ENCODE measurements at places on chromosomes 7 and 10.

DNA sequence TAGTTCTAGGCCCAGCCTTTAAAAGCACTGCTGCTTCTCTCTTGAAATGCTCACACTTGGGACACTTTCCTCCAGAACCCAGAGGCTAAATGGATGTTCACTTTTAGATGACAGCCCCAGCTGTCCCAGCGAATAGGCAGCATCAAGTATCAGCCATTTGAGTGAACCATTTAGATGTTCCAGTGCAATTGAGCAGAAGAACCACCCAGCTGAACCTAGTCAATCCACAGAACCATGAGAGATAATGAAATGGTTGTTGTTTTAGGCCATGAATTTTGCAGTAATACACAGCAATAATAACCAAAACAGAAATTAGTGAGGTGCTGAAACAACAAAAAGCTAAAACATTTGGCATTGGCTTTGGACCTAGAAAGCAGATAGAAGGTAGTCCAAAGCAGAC, 273.9 kb downstream of the ETV1 start:
- no peak for DNase-seq

GRCh38 chr10:11183015-11183414, 165.3 kb downstream of the CELF2 start:
- DNase-seq, result no peak

- no peak for DNase-seq
Measured at GRCh38 chr10:98340261-98340939, 72.4 kb upstream of the LOXL4 start.

DNA sequence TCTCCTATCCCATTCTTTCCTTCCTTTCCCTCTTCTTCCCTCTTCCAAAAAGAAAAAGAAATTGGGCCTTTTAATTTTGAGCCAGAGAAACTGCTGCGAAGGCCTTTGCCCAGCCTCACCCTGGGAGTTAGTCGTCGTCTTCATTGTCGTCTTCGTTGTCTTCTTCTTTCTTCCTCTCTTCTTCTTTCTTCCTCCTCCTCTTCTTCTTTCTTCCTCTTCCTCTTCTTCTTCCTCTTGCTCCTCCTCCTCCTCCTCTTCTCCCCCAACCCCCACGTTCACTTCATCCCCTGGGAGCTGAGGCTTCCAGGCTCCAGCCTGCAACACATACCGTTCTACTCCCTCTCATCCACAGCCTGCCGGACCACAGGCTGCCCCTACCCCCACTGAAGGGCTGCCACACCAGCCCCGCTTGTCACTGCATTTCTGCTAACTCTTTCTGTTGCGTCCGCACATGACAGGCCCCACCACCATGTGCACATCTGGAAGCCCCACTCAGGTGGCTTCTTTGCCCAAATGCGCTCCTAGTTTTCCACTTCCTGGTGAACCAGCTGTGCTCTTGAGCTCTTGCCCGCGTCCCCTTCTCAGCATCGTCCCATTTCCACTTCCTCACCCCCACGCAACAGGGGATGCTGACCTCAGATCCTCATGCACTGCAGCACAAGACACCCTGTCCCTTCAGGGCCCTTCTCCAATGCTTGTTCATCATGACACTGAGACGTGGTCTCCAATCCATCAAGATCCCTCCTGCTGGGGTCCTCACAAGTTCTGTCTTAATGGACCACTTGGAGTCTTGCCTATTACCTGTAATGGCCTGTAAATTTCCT, 94.9 kb upstream of the SH2B2 start:
- DNase-seq, result no peak

GRCh38 chr7:35908331-35909216, 107.7 kb downstream of the SEPTIN7 start:
- no peak for DNase-seq

DNA sequence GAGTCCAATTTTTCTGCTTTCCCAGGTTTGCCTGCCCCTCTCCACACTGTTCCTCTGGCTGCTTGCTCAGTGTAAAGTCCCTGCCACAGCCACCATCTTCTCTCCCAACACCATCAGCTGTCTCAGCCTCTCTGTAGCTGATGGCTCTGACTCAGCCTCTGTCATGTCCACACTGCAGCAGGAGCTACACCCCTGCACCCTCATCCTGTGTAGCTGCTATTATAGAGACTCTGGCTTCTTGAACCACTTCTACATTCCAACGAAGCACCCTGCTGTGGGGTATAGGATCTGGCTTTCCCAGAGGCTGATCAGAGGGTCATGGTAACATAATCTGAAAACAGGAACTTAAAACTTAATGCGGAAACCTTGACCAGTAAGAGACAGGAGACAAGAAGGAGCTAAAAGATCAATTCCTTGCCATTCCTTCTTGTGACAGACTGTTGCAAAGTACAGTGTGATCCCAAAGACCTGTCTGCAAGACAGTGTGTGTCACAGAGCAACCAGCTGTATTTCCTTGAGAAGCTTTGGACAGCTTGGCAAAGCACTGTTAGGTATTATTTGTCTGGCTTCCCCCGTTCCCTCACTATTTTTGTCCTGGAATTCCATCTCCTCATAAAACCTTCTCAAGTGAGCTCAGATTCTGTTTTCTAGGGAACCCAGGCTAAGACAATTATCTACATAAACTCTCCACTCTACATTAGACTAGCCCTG, 42.3 kb downstream of the NRCAM start:
- DNase-seq, result no peak

DNA sequence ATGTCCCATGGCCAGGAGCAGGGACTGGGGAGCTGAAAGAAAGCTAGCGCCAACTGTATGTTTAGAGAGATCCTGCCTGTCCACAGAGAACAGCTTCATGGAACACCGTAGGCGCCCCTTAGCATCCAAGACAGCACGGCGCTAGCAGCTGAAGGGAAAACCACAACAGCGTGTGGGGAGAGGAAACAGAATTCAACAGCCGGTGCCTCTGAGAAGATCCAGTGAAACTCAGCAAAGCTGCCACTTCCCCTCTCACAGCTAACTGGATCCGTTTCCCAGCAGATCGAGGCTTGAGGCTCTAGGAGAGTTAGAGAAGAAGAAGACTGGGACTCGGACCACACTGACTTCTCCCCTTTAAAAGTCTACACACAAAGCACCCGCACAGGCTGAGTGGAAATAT, 145.0 kb downstream of the MAD1L1 start:
- no peak for DNase-seq

GRCh38 chr10:62638062-62638477, 166.4 kb upstream of the ADO start:
- DNase-seq, result peak; percentile 9

DNA sequence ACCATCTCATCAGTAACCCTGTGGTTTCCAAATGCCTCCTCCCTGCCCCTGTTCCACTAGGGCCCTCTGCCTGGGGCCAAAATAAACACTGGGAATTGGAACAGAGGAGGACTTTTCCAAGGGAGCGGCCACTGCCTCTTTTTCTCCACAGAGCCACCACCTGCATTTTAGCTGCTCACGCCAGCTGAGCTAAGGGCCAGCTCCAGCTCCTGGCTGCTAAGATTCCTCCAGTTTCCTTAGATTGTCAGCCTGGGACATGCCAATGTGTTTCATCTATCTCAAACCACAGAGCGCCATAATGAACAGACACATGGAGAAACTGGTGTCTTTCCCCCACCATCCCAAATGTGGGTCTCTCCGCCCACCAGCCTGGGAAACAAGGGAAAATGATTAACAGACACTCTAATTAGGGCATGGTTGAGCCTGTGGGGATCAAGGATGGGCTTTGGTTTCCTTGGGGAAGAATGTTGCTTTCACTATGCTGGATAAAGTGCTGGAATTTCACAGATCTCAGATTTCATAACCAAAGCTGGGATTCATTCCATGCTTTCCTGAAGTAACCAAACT, 52.2 kb downstream of the ASB13 start:
- DNase-seq, result no peak

- DNase-seq, result peak; percentile 47
Measured at GRCh38 chr10:6141296-6142151, 52.7 kb downstream of the RBM17 start.

DNA sequence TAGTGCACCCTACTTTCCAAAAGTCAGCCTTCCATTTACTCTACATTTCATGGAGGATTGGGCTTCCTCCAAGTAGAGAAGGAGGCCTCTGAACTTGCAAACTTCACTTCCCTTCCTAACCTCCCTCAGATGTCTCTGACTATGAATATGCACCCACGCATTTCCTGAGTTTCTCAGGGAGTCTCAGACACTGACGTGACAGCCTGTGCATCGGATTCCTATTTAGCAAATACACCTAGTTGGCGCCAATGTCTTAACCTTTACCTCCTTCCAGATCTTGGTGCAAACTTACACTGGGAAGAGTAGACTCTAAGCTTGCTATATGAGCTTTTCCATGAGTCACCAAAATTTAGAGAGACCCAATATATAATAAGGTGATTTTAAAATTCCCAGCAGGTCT, 920.1 kb upstream of the AUTS2 start:
- DNase-seq, result no peak

DNA sequence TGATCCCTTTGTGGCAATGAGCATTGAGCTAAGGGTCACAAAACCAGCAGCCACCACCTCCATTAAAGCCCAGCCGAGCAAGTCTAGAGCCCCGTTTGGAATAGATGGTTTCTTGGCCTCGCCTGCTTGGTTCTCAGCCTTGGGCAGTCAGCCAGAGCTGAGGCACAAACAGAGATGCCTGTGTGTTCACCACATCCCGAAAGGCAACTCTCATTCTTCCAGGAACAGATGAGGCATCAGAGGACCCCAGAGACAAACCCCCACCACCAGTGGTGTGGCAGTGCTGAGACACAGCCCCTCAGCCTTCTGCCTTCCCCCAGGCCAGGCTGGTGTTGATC, 203.3 kb upstream of the ZMIZ1 start:
- DNase-seq, result no peak

- DNase-seq, result no peak
Measured at GRCh38 chr10:74967911-74968666, 141.7 kb downstream of the KAT6B start.

DNA sequence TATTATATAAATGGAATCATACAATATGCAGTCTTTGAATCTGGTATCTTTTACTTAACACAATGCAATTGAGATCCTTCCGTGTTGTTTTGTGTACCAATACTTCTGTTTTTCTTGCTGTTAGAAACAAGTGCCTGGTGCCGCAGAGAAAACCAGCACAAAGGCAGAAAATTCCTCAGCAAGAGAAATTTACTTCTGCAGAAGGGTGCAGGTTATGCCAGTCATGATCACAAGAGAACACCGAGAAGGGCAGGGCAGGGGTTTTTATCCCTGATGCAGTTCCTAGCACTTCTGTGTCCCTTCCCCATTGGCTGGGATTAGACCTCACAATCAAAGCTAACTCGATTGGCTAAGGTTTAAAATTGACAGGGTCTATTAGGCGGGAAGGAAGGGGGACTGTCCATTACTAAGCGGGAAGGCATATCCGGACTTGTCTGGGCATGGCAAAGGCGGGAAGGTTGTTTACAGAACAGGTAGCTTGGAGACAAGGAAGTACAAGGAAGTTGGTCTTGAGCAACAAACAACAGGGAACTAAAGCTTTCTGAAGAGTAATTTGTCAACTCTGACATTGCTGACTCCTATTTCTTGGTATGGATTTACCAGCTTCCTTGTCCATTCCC, 2.4 kb upstream of the ZNF33B start:
- DNase-seq, result peak; percentile 77

DNA sequence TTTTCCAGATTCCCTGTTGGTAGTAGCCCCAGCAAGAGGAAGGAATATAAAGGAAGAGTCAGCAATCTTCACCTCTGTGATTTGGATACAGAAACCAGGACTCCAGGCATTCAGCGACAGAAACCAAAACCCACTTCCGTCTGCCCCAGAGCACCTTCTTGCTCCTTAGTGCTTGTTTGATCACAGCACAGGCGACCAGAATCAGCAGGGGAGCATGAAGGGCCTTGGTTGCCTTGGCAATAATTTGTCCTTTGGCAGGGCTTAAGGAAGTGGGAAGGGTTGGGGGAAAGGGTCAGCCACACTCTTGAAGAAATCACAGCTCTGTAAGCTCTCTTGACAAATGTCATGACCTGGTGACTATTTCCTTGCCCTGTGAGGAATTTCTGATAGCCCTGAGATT, 379.6 kb downstream of the OTUD1 start:
- DNase-seq, result no peak

GRCh38 chr10:72039377-72039776, 49.0 kb downstream of the SPOCK2 start:
- DNase-seq, result no peak

- DNase-seq, result no peak
Measured at GRCh38 chr10:71957546-71958275, 6.5 kb upstream of the CHST3 start.

DNA sequence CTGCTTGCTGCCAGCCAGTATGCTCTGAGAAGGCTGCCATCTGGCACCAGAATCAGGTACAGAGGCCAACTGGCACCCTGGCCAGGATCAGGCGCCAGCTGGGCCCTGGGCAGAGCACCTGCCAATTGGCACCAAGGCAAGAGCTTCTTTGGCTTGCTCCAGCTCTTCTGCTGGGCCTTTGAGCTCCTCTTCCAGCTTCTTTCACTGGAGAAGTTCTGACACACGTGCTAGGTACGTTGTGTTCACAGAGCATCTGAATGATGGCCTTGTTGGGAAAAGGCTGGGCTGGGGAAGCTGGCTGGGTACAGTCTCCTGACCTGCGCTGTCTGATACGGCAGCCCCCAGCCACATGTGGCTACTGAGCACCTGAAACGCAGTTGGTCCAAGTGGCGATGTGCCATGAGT, 31.7 kb upstream of the OPALIN start:
- DNase-seq, result no peak
